Activated CD4-positive, alpha-beta T cell treated with anti-CD3 and anti-CD28 coated beads, Interleukin-2, amount 50 U/mL, for 1 hour (primary cell): ENCODE measurements at places on chromosomes 3 and 15.

- DNase-seq = no peak
Observed at GRCh38 chr3:180619723-180620122, 17.8 kb downstream of the TTC14 start.

GRCh38 chr3:64825404-64826120, 137.8 kb upstream of the ADAMTS9 start:
- DNase-seq = no peak

DNA sequence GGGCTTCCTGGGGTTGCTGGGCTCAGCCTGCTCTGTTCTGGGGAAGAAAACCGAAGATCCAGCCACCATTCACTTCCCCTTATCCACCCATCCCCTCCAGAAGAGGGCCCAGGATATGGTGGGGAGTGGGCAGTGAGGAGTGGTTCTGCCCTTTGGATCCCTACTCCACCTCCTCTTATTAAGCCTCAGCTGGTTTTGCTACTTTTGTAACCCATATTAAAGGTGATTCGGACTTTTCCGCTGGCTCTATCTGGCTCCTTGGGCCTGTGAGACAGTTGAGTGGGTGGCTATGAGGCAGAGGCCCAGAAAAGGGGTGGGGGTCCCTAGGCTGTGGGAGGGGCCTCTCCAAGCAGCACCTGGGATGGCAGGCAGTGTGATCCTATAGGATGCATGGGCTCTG, 33.8 kb downstream of the NBEAL2 start:
- DNase-seq = no peak

DNA sequence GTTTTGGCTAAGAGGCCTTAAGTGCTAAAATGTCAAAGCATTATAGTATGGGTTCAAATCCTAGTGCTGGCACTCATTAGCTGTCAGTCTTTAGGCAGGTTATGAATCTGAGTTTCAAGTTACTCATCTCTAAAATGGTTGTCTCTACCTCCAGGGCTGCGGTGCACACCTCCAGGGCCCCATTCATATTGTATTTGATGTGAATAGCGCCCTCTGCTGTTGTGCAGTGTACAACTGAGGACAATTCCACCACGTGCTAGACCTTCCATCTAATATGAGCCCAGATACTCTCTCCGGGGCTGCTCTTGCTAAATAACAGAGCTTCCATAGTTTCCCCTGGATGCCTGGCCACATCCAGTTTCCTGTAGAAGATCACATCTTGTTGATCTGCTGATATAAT, 54.3 kb downstream of the OXNAD1 start:
- DNase-seq = peak; percentile 78
